ENCODE measurements at places on chromosomes 3 and 15. TPM values are rescaled to one million over a fixed set of nuclear protein-coding genes. Genes with fewer than 3 reads are reported as not detected.

COL6A6 gene
- not detected for total RNA-seq

- H3K4me1 ChIP-seq = no peaks in the 10 kb centered on the region
- H3K4me3 ChIP-seq = no peak overlapping the region
- no peaks in the 10 kb centered on the region for H3K36me3 ChIP-seq
- DNase-seq = no peak
- H3K27me3 ChIP-seq = no peaks in the 10 kb centered on the region
These were observed 81.5 kb upstream of the DAZL start for GRCh38 chr3:16686679-16687078.

DNA sequence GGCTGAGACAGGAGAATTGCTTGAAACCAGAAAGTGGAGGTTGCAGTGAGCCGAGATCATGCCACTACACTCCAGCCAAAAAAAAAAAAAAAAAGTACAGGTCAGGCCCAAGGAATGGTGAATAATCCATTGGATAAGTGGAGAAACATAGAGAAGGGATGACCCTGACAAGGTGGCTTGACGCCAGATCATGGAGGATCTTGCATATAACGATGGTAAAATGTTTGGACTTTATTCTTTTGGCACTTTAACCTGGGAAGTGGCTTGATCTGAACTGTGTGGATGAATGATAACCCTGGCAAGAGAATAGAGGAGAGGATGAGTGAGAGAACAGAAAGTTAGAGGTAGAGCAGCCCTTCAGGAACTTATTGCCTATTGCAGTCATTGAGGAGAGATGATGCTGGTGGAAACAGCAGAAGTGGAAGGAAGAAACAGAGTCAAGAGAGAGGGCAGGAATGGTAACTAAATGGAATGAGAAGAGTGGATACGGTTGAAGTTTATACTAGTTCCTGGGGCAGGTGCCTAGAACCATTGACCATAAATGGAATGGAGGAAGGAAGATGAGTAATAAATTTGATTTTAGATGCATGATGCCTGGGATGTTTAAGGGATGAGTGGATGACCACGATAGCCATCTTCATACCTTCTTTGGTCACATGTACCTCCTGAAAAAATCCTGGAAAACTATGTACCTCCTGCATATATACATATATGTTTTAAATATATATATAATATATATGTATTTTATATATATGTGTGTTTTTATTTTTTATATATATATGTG, 57.8 kb downstream of the BLM start:
- no peak overlapping the region for H3K27ac ChIP-seq
- DNase-seq = peak; percentile 61
- no peaks in the 10 kb centered on the region for H3K36me3 ChIP-seq

SMARCC1 gene
- 130 TPM for total RNA-seq

- no peaks in the 10 kb centered on the region for H3K36me3 ChIP-seq
- H3K27ac ChIP-seq = peak overlapping the region; percentile 91
- no peak overlapping the region for H3K4me3 ChIP-seq
- peaks cover 45% of the 10 kb centered on the region for H3K4me1 ChIP-seq
- no peak for DNase-seq
These were observed 81.2 kb downstream of the IGF1R start for GRCh38 chr15:98729446-98730042.

SCG5 gene
- 0.39 TPM for total RNA-seq

ZNF80 gene
- total RNA-seq = not detected

- no peaks in the 10 kb centered on the region for H3K27me3 ChIP-seq
- no peaks in the 10 kb centered on the region for H3K4me1 ChIP-seq
- no peak overlapping the region for H3K27ac ChIP-seq
- DNase-seq = no peak
- H3K4me3 ChIP-seq = no peak overlapping the region
- H3K36me3 ChIP-seq = no peaks in the 10 kb centered on the region
These were observed 204.9 kb downstream of the CNTN4 start for GRCh38 chr3:2303566-2303965.

CISH gene
- 2.7 TPM for total RNA-seq

DNA sequence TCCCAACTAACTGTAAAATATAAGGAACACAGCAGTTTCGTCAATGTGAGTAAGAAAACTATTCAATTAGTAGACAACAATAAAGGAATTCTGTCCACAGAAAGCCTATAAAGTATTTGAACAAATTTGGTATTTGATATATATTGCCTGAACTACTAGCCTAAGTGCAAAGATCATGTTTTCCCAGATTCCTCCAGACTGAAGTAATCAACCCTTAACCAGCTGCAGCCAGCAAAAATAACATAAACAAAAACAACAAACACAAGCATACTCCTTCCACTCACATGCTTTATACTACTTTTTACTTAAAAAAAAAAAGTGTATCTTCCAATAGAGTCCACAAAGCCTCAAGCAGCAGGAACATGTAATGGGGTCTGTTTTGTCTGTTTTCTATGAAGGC, 24.1 kb downstream of the PGBD4 start:
- H3K36me3 ChIP-seq = no peaks in the 10 kb centered on the region
- H3K27ac ChIP-seq = no peak overlapping the region
- H3K27me3 ChIP-seq = no peaks in the 10 kb centered on the region
- H3K4me1 ChIP-seq = no peaks in the 10 kb centered on the region
- no peak overlapping the region for H3K4me3 ChIP-seq

GRCh38 chr3:6416049-6416661, 444.8 kb upstream of the GRM7 start:
- no peak overlapping the region for H3K4me3 ChIP-seq
- H3K4me1 ChIP-seq = no peaks in the 10 kb centered on the region
- DNase-seq = no peak
- no peaks in the 10 kb centered on the region for H3K27me3 ChIP-seq
- no peaks in the 10 kb centered on the region for H3K36me3 ChIP-seq
- H3K27ac ChIP-seq = no peak overlapping the region

DNA sequence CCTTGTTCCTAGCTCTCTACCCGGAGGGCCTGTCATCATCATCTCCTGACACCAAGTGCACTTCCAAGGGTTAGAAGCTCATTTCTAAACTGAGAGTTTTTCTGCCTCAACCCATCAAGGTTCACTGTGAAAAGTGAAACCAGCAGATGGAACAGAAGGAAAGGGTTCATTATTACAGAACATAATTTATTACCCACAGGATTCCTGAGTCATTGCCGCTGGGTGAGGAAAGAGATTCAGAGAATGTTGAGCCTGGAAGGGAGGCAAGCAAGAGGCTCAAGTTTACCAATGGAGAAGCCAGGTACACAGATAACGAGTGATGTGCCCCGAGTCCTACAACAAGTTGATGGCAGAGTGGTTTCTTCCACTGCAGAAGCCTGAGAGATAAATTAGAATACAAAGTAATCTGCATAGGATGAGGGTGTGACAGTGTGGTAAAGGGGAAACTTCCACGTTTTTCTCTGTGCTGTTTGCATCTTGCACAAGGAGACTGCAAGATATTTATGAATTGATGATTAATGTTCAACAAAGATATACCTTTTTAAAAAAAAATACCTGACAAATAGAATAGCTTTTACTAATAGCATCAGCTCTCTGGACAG, 80.5 kb upstream of the SETMAR start:
- no peak overlapping the region for H3K27ac ChIP-seq
- no peaks in the 10 kb centered on the region for H3K4me1 ChIP-seq
- no peaks in the 10 kb centered on the region for H3K27me3 ChIP-seq
- DNase-seq = no peak
- H3K36me3 ChIP-seq = no peaks in the 10 kb centered on the region
- no peak overlapping the region for H3K4me3 ChIP-seq

DNA sequence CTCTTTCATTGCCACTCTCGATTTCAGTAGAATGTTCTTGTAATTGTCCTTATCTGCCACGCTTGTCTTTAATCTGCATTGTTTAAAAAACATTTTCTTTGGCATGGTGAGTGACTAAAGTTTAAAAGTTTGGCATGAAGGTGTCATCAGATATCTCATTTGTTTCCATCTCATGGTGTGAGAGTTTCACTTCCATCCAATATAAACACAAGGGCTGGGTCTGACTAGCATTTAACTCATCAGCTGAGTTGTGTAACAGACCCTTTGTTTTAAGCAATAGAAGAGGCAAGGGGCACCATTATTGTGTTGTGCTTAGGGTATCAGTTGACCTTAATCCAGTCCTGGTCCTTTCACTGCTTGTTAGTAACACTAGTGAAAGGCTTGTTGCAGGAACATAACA, 49.9 kb upstream of the IL12A start:
- DNase-seq = no peak
- peaks cover 13% of the 10 kb centered on the region for H3K4me1 ChIP-seq
- H3K27ac ChIP-seq = no peak overlapping the region
- no peak overlapping the region for H3K4me3 ChIP-seq
- no peaks in the 10 kb centered on the region for H3K27me3 ChIP-seq

DNA sequence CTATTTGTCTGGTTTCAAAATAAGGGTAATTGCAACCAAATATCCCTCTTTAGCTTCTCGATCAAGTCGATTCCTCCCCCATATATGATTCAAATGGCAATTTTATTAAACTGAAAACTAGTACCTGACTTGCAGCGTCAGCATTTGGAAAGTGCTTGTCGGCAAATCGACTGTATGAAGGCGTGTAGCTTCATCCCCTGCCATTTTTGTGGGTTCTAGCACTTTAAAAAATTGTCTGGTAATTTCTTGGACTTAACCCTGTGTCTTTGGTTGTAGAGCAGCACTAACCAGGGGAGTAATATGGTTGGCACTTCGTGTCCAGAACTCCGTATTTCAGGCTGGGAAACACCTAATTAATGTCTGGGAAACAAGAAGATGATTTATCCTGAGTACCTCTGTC, 573 bp downstream of the MME start:
- peaks cover 17% of the 10 kb centered on the region for H3K27me3 ChIP-seq
- H3K4me1 ChIP-seq = peaks cover 6% of the 10 kb centered on the region
- H3K36me3 ChIP-seq = no peaks in the 10 kb centered on the region

GRCh38 chr15:67660874-67661606, 118.5 kb downstream of the MAP2K5 start:
- H3K4me1 ChIP-seq = no peaks in the 10 kb centered on the region
- no peaks in the 10 kb centered on the region for H3K27me3 ChIP-seq
- no peak overlapping the region for H3K4me3 ChIP-seq

GRCh38 chr3:149101154-149101553, 14.8 kb upstream of the HLTF start:
- H3K27ac ChIP-seq = no peak overlapping the region
- no peak overlapping the region for H3K4me3 ChIP-seq
- H3K27me3 ChIP-seq = no peaks in the 10 kb centered on the region
- no peaks in the 10 kb centered on the region for H3K36me3 ChIP-seq
- DNase-seq = no peak

GRCh38 chr3:17384567-17385296, 357.7 kb downstream of the TBC1D5 start:
- no peaks in the 10 kb centered on the region for H3K4me1 ChIP-seq
- no peak for DNase-seq
- H3K27me3 ChIP-seq = no peaks in the 10 kb centered on the region
- no peak overlapping the region for H3K27ac ChIP-seq
- H3K36me3 ChIP-seq = no peaks in the 10 kb centered on the region

DNA sequence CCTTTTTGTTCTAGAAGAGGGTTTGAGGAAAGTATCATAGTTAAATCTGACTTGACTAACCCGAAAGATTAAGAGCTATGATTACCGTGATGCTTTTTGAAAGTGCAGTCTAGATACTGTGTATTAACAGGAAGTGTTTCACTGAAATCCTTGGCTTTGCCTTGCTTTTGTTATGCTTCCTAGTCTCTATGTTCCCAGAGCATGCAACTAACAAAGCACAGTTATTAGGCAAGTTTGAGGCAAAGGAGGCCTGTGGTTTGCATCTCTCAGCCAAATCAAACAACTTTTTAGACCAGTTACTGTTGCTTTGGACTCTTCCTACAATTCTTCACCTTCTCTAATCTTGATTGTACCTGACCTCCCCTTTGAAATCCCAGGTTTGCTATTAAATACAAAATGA, 3.9 kb downstream of the LXN start:
- no peaks in the 10 kb centered on the region for H3K27me3 ChIP-seq
- H3K36me3 ChIP-seq = peaks cover 53% of the 10 kb centered on the region
- no peak overlapping the region for H3K27ac ChIP-seq
- H3K4me3 ChIP-seq = no peak overlapping the region

DNA sequence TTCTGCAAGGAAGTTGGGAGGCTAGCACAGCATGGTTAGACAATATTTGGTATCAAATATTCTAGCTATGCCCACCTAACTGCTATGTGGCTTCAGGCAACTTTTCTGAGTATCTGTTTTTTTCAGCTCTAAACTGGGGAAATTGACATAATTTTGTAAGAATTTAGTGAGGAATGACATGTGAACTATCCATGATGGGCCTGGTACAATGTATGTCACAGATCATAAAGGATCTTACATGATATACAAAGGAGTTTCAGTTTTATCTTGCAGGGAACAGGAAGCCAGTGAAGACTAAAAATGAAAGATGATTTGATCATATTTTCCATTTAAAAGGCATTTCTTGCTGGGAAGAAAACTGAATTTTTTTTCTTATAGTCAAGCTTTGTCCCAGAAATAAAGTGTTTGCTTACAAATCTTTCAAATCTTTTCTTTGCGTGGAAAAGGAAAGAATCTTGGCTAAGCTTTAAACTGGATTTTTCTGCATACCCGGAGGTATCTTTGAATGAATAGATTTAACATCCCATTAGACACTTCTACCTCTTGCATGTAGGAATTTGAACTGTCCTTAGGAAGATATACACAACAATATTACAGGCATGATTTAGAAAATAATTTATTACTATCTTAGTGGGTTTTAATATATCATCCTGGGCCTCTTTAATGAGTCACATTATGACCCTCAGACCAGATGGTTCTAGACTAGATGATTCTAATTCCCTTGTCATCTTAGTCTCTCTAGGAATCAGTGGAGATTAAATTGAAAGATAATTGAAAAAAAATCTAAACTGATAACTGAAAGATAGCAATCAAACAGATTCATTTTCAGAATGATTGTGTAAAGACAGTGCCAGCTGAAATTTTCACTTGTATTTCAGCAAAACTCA, 436.0 kb upstream of the THBS1 start:
- H3K27me3 ChIP-seq = no peaks in the 10 kb centered on the region
- H3K27ac ChIP-seq = no peak overlapping the region
- peaks cover 26% of the 10 kb centered on the region for H3K4me1 ChIP-seq

GRCh38 chr3:168801794-168802193, 706.1 kb upstream of the GOLIM4 start:
- peaks cover 15% of the 10 kb centered on the region for H3K4me1 ChIP-seq
- DNase-seq = peak; percentile 48
- no peaks in the 10 kb centered on the region for H3K27me3 ChIP-seq
- H3K27ac ChIP-seq = no peak overlapping the region
- no peaks in the 10 kb centered on the region for H3K36me3 ChIP-seq

- peaks cover 22% of the 10 kb centered on the region for H3K4me1 ChIP-seq
- DNase-seq = no peak
- no peaks in the 10 kb centered on the region for H3K36me3 ChIP-seq
- H3K27ac ChIP-seq = no peak overlapping the region
- no peak overlapping the region for H3K4me3 ChIP-seq
- no peaks in the 10 kb centered on the region for H3K27me3 ChIP-seq
These were observed 835.9 kb downstream of the TUSC7 start for GRCh38 chr3:117545484-117545883.
